ENCODE measurements at places on chromosomes 2 and 18.

- no peak for DNase-seq
Measured at GRCh38 chr2:171407030-171407675, 26.6 kb downstream of the METTL8 start.

DNA sequence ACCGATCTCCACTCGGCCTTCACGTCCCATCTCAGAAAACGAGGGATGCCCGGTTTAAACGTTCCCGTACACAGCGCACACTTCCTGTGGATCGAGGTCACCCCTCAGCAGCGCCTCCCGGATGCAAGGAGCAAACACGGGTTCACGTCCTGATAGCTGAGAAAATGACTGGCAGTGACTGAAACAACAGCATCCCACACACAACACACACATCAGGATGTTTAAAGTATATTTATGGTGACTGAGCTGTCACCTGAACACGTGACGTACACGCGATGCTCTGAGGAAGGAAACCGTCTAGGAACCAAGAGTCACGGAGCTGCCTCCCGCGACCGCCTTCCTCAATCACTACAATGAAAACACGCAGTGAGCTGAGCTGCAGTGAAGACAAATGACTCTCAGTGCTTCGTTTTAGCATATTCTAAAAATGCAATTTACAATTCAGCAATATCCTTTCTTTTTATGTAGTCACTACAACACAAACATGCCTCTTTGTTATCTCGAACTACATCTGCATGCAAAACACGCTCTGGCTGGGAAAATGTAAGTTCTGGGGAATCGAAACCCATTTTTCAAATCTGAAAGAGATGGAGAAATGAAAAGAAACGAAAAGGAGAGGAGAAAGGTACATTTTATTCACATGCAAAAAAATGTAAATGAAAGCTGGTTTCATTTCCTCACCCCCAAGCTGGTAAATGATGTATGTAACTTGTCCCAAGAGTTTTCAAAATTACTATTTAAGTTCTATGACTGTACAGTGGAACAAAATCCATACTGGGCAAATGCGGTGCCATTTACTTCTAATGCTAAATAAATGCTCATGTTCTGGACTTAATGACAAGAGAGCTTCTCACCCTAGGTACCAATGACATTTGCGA, 19.8 kb downstream of the HDAC4 start:
- no peak for DNase-seq

DNA sequence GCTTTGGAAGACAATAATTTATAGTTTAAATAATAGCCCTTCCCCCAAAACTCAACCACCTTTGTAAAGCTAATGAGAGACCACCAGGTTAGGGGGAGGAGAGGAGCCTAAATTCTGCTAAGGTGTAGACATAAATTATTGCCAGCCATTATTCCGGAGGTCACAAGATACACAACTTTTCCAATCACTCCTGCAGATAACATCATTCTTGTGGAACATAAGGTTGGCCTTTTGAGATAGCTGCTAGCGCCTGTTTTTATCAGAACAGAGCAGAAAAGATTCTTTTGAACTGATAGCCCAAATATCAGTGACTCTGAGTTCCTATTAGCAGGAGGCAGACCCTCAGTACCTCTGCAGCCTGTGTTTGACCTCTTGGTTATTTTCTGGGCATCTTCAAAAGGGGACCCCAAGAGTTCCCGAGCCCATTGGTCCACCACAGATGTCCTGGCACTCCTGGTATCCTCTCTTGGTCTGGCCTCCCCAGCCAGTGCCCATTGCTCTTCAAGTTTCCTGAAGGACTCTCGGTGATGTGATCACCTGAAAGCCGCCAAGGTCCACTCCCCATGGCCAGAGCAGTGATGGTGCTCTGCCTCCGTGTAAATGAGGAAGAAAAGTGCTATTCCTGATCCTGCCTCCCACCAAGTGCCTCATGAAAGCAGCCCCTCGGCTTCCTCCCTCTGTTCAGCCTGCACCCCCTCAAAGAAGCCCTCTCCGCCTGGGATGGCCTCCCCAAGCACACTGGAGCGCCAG, 38.5 kb upstream of the LAPTM4A start:
- no peak for DNase-seq

DNA sequence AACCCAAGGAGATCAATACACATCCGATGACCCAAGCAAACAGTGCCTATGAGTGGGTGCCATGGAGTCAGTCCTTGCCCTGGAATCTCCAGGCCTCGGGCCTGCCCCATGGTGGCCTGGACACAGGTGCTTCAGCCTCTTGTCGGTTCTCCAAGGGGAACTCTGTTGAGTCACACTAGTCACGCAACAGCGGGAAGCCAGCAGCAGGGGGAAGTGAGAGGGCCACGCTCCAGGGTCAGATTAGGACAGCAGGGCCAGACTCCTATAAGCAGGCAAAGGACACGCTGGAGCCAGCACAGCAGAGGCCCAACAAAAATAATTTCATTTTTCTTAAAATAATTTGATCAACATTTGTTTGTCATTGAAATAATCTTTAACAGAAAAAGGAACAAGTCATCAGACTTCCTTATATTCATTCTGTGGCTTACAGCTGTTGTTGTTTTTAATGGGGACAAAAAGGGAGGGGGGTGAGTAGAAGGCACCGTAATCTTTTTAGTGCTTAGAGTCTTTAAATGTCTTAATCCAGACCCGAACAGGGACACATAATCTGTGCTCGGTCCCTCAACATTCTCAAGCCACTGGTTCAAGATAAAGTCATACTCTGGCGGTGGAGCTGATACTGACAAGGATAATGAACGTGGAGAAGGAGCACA, 16.4 kb upstream of the ARMC9 start:
- DNase-seq = no peak

GRCh38 chr2:74739129-74739528, 85.1 kb downstream of the SEMA4F start:
- no peak for DNase-seq

GRCh38 chr2:237633061-237633561, 5.7 kb downstream of the LRRFIP1 start:
- DNase-seq = no peak

DNA sequence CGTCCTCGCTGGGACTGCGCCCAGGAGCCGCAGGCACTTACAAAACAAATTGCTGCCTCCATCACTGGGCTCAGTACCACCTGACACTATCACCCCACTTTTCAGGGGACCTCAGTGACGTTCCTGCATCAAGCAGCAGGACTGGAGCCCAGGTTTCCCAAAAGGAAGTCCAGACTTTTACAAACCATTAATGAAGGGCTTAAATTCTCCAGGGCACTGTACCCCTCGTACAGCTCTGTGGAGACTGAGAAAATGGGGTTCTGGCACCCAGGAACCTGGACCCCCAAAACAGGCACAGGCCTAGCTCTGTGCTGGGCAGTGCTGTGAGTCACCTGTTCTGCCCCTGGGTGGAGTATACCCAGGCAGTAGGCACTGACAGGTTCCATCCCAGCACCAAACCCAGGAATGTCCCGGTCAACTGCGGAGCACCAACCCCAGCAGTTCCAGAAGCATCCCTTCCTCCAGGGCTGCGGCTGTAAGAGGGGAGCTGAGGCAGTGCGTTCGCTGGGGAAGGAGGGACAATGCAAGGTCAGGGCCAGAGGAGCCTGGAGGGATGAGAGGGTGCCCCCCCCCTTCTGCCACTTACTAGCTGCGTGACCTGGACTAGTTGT, 24.6 kb upstream of the NOTO start:
- DNase-seq = no peak

DNA sequence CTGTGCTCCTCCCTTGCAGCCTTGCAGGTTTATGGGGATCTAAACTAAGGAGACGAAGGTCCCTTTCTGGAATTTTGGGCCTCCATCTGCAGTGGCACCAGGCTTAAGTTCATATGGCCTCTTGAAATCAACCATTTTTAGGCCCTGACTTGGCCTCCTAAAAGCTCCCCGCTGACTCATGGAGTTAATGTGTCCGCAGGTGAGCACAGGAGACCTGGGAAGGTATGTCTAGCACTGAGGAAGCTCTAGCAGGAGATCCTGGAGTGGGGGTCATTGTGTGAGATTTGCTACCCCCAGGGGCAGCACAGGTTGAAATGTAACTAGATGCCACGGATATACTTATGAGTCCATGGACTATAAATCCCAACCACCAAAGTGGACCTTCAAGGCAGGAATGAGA, 95.9 kb upstream of the CELF4 start:
- no peak for DNase-seq

DNA sequence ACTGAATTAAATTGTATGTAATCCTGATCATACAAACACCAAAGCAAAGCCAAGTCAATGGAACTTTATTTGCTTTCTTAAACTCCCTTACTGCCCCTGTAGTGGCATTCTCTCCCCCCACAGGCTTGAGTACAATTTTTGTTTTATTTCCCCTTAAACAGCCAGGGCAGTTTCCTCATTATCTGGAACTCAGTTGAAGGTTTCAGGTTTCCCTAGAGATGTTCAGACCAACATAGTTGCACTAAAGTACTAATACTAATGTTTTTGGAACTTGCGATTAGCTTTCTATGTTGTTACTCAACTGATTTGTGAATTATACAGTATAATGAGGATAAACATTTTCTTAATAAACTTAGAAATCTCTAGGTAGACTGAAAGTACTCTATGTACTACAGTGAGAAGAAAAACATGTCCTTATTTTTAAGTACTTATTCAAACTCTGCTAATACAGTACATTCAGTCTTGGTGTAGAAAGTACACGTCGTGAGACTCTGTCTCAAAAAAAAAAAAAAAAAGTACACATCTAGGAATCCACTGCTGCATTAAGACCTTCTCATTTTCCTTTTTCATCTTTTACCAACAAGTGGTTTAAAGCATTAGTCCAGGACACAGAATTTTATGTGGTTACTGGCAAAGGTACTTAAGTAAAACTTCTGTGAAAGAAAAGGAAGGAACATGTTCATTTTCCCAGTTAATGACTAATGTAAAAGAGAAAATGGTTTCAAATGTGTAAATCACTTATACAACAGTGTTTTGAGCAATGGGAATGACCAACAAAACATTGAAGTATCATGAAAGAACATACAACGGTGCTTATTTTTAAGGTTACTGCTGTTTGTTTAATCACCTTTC, 209.5 kb upstream of the SMAD7 start:
- DNase-seq = no peak

GRCh38 chr2:171230176-171230575, 69.5 kb upstream of the TLK1 start:
- no peak for DNase-seq

DNA sequence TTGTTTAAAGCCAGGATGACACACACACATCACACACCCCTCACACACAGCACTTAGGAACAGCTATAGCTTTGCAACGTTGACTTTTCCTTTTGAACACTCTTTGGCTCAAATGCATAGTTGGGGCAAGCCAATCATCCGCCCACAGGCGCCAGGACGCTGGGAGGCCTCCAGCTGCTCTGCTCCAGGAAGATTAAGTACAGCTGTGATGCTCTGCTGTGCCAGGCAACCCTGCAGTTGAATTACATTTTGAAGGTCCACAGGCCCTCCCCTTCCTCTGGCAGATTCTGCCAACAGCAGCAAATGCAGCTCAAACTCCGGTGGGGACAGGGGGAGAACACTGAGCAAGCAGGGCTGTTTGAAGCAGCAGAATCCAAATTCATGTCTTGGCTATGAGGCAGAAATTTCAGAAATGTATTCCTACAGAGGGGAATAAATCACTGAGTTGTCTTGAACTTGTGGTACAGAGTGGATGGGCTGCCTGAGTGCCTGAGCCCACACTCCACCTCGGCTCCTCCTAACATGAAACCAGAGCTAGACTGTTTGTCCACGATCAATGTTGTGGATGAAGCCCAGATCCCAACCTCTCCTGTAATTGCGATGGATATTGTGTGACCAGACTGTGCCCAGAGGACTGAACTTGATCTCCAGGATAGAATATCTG, 86.5 kb upstream of the PPP1CB start:
- DNase-seq = peak; percentile 95

- no peak for DNase-seq
Measured at GRCh38 chr2:204901591-204901990, 356.3 kb downstream of the PARD3B start.

DNA sequence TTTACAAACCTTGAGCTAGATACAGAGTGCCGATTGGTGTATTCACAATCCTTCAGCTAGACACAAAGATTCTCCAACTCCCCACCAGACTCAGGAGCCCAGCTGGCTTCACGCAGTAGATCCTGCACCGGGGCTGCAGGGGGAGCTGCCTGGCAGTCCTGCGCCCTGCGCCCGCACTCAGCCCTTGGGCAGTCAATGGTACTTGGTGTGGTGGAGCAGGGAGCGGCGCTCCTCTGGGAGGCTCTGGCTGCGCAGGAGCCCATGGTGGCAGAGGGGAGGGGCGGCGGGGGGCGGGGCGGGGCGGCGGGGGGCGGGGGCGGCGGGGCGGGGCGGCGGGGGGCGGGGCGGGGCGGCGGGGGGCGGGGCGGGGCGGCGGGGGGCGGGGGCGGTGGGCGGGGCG, 923.4 kb downstream of the SOCS6 start:
- DNase-seq = no peak

DNA sequence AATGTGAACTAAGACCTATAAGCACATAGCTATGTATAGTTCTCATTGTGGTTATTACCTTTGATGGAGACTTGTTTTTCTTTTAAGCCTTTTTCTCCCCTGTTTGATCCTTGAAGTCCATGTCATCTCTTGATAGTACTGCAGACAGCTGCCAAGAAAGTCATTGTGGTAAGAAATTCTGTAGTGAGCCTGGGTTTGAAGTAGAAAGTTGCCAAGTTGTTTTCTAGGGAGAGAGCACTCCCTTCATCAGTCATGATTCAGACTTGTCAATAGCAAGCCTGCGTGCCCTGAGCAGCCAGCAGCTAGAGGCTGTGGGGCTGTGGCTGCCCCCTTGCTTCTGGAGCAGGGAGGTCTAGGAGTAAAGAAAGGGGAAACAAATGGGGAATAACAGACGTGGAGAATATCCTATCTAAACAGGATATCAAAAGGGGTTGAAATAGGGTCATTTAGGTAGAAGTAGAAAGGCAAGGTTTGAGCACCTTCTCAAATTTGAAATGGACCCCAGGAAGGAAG, 8.4 kb downstream of the SP5 start:
- no peak for DNase-seq

- peak; percentile 83 for DNase-seq
Measured at GRCh38 chr2:42063431-42064171, 15.8 kb downstream of the PKDCC start.

GRCh38 chr2:32824070-32824809, 122.5 kb upstream of the LTBP1 start:
- no peak for DNase-seq

DNA sequence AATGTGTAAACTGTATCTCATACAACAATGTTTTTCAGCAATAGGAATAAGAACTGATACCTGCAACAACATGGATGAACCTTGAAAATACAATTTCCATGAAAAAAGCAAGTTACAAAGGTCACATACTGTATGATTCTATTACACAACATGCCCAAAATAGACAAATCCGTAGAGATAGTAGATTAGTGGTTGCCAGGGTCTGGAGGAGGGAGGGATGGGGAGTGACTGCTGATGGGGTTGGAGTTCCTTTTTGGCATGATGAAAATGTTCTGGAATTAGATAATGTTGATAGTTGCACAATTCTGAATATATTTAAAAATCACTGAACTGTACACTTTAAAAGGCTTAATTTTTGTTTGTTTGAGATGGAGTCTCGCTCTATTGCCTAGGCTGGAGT, 33.8 kb downstream of the UBXN4 start:
- DNase-seq = no peak

- DNase-seq = peak; percentile 57
Measured at GRCh38 chr2:150640039-150640438, 152.6 kb upstream of the RND3 start.

- no peak for DNase-seq
Measured at GRCh38 chr2:9170458-9171130, 36.0 kb upstream of the ASAP2 start.

GRCh38 chr2:71500426-71501079, 47.2 kb downstream of the DYSF start:
- DNase-seq = peak; percentile 44

- no peak for DNase-seq
Measured at GRCh38 chr2:166572937-166573336, 78.9 kb upstream of the SCN7A start.
